ENCODE measurements at places on chromosomes 7 and 10.

DNA sequence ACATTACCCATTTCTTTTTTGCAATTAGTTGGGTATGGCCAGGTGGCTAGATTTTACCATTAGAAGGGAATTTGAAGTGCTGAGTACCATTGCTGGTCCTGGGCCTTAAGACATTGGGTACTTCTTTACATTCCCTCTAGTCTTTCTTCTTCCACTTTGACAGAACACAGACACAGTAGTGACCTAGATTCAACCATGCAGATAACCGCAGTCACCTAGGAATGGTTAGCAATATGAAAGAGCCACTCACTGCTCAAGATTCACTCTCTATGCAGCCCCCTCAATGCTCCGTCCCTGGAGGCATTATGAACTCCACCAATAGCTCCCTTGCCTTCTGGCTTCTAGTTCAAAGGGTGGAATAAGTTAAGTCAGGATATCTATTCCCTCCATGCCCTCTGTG, 16.2 kb upstream of the PON1 start:
- H3K27ac ChIP-seq = no peak overlapping the region
- no peak for DNase-seq
- no peak overlapping the region for H3K4me3 ChIP-seq
- peaks cover 3% of the 10 kb centered on the region for H3K27me3 ChIP-seq
- H3K36me3 ChIP-seq = no peaks in the 10 kb centered on the region

DNA sequence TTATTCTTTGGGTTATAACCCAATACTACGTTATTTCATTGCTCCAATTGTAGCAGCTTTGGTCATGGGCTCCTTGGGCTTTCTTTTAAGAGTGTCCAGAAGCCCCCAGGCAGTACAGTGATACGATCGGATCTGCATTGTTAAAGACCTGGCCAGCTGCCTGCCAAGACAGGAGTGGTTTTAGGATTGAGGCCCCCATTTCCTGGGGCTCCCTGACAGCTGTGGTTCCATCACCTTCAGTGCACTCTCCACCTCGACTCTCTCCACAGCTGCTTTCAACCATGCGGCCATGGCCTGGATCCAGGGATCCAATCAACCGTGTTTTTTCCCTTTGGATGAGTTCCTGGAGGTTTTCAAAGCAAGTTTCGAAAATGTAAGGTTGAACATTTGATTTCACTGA, 123.4 kb upstream of the BTBD16 start:
- no peak overlapping the region for H3K4me3 ChIP-seq
- DNase-seq = no peak
- H3K27me3 ChIP-seq = no peaks in the 10 kb centered on the region
- H3K4me1 ChIP-seq = no peaks in the 10 kb centered on the region

GRCh38 chr7:5448378-5449037, 24.9 kb upstream of the TNRC18 start:
- H3K4me1 ChIP-seq = peaks cover 2% of the 10 kb centered on the region
- no peak overlapping the region for H3K27ac ChIP-seq
- no peaks in the 10 kb centered on the region for H3K36me3 ChIP-seq
- DNase-seq = no peak
- H3K27me3 ChIP-seq = no peaks in the 10 kb centered on the region

DNA sequence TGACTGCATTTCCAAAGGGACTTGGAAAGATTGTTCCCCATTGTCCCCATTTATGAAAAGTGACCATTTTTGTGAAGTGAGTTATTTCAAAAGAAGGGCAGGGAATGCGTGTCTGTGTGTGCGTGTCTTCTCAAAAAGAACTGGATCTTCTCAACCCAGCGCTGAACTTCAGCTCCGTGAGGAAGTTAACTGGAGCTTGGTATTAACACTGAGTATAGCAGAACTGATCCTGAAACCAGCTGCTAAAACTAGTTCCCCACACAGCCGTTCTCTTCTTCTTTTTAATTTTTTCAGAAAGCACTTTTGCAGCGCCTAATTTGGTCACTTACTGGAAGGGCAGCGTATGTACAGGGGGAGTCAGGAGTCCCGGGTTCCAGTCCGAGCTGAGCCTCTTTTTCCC, 45.8 kb upstream of the PLEKHA1 start:
- no peak overlapping the region for H3K4me3 ChIP-seq
- DNase-seq = no peak
- H3K4me1 ChIP-seq = peaks cover 8% of the 10 kb centered on the region

DNA sequence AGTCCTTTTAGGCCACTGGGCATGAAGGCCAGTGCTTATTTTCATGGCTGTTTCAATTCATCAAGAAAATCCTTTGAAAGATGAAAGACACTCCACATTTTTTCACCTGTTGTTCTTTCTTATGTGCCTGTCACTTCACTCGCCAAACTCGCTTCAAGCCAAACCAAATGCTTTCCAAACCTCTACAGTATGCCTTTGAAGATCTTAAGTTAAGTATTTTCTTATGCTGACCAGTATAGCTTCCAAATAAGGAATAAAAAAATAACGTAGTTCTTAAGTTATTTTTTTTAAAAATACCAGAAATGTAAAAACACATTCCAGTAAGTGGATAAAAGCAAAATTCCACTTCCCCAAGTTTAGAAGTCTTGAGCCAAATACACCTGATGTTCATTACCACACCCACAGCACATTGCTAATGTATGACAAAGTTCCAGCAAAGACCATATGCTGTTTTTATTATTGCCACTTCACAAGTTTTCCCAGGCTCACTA, 186.1 kb downstream of the MTERF1 start:
- no peaks in the 10 kb centered on the region for H3K27me3 ChIP-seq
- DNase-seq = no peak
- no peaks in the 10 kb centered on the region for H3K4me1 ChIP-seq
- H3K36me3 ChIP-seq = peaks cover 4% of the 10 kb centered on the region

DNA sequence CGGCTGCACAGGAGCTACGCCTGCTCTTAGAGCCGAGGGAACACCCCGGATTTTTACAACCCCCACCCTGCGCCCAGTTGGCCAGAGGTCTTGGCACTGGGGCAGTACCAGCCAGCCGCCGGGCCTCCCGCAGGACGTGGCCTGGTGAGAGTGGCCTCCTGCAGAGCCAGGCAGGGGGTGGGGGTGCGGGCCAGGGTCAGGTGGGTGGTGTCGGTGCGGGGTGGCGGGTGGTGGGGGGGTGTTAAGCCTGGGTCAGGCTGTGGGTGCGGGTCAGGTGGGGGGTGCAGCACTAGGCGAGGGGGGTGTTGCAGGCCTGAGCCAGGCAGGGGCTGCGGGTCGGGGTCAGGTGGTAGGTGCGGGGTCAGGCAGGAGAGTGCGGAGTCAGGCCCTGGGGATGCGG, 647 bp downstream of the ECHS1 start:
- H3K27me3 ChIP-seq = no peaks in the 10 kb centered on the region
- H3K27ac ChIP-seq = peak overlapping the region; percentile 80
- no peak for DNase-seq
- H3K4me3 ChIP-seq = peak overlapping the region; percentile 75

GRCh38 chr7:90239050-90239449, 5.9 kb upstream of the CFAP69 start:
- H3K27ac ChIP-seq = no peak overlapping the region
- DNase-seq = no peak
- H3K36me3 ChIP-seq = no peaks in the 10 kb centered on the region
- H3K27me3 ChIP-seq = peaks cover 18% of the 10 kb centered on the region
- H3K4me3 ChIP-seq = no peak overlapping the region
- peaks cover 4% of the 10 kb centered on the region for H3K4me1 ChIP-seq

- H3K4me1 ChIP-seq = no peaks in the 10 kb centered on the region
- H3K36me3 ChIP-seq = no peaks in the 10 kb centered on the region
- DNase-seq = no peak
- H3K27me3 ChIP-seq = no peaks in the 10 kb centered on the region
- no peak overlapping the region for H3K27ac ChIP-seq
- no peak overlapping the region for H3K4me3 ChIP-seq
Observed at GRCh38 chr7:47782792-47783191, 165.5 kb downstream of the PKD1L1 start.

GRCh38 chr10:88624840-88625239, 38.3 kb downstream of the LIPJ start:
- peaks cover 3% of the 10 kb centered on the region for H3K27me3 ChIP-seq
- no peak overlapping the region for H3K27ac ChIP-seq
- no peak overlapping the region for H3K4me3 ChIP-seq
- no peaks in the 10 kb centered on the region for H3K36me3 ChIP-seq

- no peaks in the 10 kb centered on the region for H3K4me1 ChIP-seq
- no peak within 1 kb of the TSS for H3K27ac ChIP-seq
- no peaks in the 10 kb centered on the region for H3K36me3 ChIP-seq
- H3K27me3 ChIP-seq = peaks cover 4% of the 10 kb centered on the region
Observed at GRCh38 chr10:94683214-94684054, at the start of gene CYP2C18. TSS of gene CYP2C18 (plus strand) at chr10:94683729. CDS start at chr10:94683820, 91 bp downstream.

GRCh38 chr7:144822223-144822622, 13.6 kb downstream of the TPK1 start:
- DNase-seq = no peak
- H3K4me3 ChIP-seq = peak overlapping the region; percentile 37
- H3K36me3 ChIP-seq = peaks cover 8% of the 10 kb centered on the region
- no peaks in the 10 kb centered on the region for H3K27me3 ChIP-seq

DNA sequence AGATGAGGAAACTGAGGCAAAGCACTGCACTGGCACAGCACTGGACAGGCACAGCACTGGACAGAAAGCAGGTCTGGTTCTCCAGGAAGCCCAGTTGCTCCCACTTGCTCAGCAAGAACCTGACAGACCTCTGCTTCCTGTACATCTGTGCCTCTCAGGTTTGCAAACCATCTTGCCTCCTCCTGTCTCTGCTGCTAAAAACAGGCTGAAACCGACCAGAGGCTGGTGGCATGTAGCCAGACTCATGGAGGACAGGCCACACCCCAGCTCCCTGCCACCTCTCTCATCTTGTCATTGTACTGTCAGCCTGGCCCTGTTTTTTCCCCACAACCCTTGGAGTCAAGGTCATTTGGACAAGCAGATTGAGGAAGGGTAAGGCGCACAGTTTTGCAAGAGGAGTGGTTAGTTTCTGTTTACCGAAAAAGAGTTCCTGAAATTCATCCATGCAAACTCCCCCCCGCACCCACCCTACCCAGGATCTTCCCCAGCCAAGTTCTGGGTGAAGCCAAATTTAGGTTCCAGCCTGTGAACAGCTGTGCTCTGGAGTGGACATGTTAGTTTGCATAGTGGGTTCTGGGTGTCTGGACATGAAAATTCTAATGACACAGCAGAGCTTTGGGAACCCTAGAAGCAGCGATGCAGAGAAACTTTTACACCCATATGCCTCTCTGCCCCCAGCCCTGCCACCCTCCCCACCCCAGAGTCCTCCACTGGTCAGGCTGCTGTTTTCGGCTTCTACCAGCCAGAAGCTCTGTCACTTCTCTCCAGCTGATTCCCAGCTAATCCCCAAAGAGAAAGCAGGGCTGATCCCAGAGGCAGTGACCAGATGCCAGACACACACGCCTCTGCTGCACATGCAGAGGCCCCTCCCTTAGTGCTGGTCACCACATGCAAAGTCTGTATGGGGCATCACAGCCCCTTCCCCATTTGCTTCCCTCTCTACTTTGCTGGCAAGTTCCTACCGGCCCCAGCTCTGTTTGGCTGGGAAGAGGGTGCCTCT, 8.5 kb upstream of the C10orf105 start:
- peak; percentile 49 for DNase-seq
- peak overlapping the region; percentile 98 for H3K27ac ChIP-seq
- H3K36me3 ChIP-seq = no peaks in the 10 kb centered on the region
- H3K4me1 ChIP-seq = peaks cover 97% of the 10 kb centered on the region
- H3K27me3 ChIP-seq = no peaks in the 10 kb centered on the region

DNA sequence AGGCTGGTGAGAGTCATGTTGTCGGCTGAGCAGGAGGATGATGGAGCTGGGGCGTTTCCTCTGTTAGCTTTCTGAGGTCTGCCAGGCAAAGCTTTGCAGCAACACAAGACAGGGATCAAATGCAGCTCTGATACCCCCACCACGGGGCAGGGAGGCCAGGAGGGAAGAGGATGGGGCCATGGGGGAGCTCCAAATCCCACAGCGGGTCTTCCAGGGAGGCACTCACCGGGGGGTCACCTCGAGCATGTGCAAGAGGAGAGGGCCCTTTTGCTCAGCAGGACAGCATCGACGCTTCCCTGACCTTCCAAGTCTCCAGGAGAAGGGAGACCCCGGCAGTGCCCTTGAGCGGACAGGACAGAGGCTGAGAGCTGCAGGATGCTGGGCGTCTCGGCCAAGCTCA, 127.5 kb downstream of the WDR37 start:
- no peak for DNase-seq
- peaks cover 3% of the 10 kb centered on the region for H3K27me3 ChIP-seq
- H3K36me3 ChIP-seq = no peaks in the 10 kb centered on the region
- no peak overlapping the region for H3K4me3 ChIP-seq

- peaks cover 50% of the 10 kb centered on the region for H3K27me3 ChIP-seq
- no peaks in the 10 kb centered on the region for H3K36me3 ChIP-seq
- H3K4me1 ChIP-seq = peaks cover 4% of the 10 kb centered on the region
- DNase-seq = no peak
- H3K4me3 ChIP-seq = no peak overlapping the region
Observed at GRCh38 chr10:93718937-93719725, 16.7 kb upstream of the FRA10AC1 start.

- no peak overlapping the region for H3K4me3 ChIP-seq
- H3K27me3 ChIP-seq = no peaks in the 10 kb centered on the region
- no peak for DNase-seq
- no peaks in the 10 kb centered on the region for H3K36me3 ChIP-seq
- H3K4me1 ChIP-seq = no peaks in the 10 kb centered on the region
Observed at GRCh38 chr7:80873140-80873539, 45.7 kb downstream of the SEMA3C start.

DNA sequence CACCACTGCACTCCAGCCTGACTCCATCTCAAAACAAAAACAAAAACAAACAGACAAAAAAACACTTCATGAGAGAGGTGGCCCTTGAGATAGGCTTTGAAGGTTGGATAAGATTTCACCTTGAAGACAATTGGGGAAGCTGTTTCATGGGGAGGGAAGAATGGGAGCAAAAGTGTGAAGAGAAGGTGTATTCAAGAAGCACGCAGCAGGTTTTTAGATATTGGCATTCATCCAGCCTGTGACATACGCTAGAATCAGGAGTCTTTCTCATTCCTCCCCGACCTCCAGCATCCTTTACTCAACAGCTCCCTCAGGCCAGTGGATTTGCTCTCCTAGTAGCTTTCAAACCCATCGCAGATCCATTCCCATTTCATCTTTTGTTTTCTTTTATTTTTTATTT, 116.3 kb upstream of the FAM171A1 start:
- no peak overlapping the region for H3K4me3 ChIP-seq
- no peaks in the 10 kb centered on the region for H3K4me1 ChIP-seq
- H3K36me3 ChIP-seq = no peaks in the 10 kb centered on the region
- peaks cover 34% of the 10 kb centered on the region for H3K27me3 ChIP-seq
- DNase-seq = no peak
- no peak overlapping the region for H3K27ac ChIP-seq

GRCh38 chr10:64091897-64092296, 570.7 kb downstream of the REEP3 start:
- no peak overlapping the region for H3K4me3 ChIP-seq
- H3K27ac ChIP-seq = no peak overlapping the region
- H3K4me1 ChIP-seq = no peaks in the 10 kb centered on the region
- no peaks in the 10 kb centered on the region for H3K27me3 ChIP-seq

- no peak overlapping the region for H3K4me3 ChIP-seq
- no peak for DNase-seq
- H3K36me3 ChIP-seq = peaks cover 18% of the 10 kb centered on the region
- H3K27me3 ChIP-seq = no peaks in the 10 kb centered on the region
- peaks cover 20% of the 10 kb centered on the region for H3K4me1 ChIP-seq
Observed at GRCh38 chr7:92403760-92404074, 43.6 kb upstream of the GATAD1 start.

GRCh38 chr7:158403013-158403821, 184.4 kb downstream of the PTPRN2 start:
- no peaks in the 10 kb centered on the region for H3K4me1 ChIP-seq
- DNase-seq = no peak
